ENCODE measurements at places on chromosomes 16 and 17.

DNA sequence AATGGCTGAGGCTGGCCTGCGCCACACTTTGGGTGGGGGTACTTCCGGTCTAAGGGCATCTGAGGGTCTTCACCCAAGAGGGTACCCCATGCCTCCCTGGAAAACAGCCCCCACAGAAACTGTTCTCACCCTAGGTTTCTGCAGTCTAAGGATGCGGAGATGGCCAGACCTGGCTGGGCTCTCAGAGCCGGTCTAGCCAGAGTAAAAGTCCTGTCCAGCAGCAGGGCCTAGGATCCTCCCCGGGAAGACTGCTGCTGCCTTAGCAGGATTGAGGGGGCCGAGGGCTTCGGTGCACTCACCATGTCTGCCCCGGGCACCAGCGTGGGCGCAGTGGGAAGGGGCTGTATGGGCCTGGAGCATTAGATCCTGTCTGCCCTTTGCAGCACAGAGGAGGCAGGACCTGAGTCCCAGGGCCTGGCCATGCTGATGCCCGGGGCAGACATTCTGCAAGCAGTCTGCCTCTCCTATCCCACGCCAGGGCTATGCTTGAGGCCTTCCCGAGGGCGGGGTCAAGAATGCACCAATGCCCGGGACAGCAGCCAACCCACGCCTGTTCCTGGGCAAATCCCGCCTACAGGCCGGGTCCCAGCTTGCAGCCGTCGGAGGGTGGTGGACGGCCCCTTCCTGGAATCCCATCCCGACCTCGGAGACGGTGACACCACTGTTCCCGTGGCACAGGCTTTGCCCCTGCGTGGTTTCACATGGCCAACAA is 54.7 kb downstream of the CBFA2T3 start:
- DNase-seq: no peak

- DNase-seq: no peak
These were observed 228.7 kb upstream of the ASIC2 start for GRCh38 chr17:33521784-33522183.

- DNase-seq: no peak
These were observed 6.2 kb downstream of the DNAJC7 start for GRCh38 chr17:42010898-42011516.

DNA sequence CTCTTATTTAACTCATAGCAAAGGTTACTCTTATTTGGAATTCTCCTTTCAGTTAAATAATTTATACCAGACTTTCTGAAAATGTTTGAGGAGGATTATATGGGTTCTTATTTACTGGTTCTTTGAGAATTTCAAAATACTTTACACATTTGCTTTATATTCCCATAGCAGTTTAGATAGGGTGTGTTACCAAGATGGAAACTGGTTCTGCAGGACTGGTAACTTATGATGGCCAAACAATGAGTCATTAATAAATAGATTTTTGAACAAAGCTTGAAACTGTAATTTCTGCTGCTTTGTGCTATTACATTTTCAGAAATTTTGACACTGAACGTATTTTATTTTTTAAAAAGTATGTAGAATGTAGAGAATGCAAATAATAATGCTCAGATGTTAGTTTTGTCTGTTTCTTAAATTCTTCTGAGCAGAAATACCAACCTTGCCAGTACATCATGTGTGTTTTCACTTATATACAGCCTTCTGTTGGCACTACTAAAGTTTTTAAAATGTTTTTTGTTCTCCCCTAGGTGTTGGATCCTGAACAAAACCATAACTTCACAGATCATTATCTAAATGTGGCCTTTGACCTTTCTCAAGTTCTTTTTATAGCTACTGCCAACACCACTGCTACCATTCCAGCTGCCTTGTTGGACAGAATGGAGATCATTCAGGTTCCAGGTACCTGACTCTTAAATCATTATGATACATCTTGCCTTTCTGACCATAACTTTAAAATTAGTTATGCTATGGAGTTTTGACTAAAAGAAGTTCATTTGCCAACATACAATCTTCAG is 48.3 kb upstream of the ABCC11 start:
- DNase-seq: no peak

Data from stimulated activated CD8-positive, alpha-beta memory T cell treated with anti-CD3 and anti-CD28 coated beads, Interleukin-15, amount 100 ng/mL, for 1 hour (primary cell).